ENCODE measurements at places on chromosomes 13 and 19.

- no peaks in the 10 kb centered on the region for H3K36me3 ChIP-seq
- DNase-seq: no peak
- H3K27ac ChIP-seq: no peak overlapping the region
- H3K27me3 ChIP-seq: no peaks in the 10 kb centered on the region
Observed at GRCh38 chr19:41969772-41970458, 10.8 kb upstream of the RABAC1 start.

- H3K4me1 ChIP-seq: no peaks in the 10 kb centered on the region
- H3K36me3 ChIP-seq: no peaks in the 10 kb centered on the region
- no peaks in the 10 kb centered on the region for H3K27me3 ChIP-seq
- no peak overlapping the region for H3K27ac ChIP-seq
- H3K4me3 ChIP-seq: no peak overlapping the region
- DNase-seq: no peak
Observed at GRCh38 chr13:25709088-25709487, 337.3 kb downstream of the ATP8A2 start.

DNA sequence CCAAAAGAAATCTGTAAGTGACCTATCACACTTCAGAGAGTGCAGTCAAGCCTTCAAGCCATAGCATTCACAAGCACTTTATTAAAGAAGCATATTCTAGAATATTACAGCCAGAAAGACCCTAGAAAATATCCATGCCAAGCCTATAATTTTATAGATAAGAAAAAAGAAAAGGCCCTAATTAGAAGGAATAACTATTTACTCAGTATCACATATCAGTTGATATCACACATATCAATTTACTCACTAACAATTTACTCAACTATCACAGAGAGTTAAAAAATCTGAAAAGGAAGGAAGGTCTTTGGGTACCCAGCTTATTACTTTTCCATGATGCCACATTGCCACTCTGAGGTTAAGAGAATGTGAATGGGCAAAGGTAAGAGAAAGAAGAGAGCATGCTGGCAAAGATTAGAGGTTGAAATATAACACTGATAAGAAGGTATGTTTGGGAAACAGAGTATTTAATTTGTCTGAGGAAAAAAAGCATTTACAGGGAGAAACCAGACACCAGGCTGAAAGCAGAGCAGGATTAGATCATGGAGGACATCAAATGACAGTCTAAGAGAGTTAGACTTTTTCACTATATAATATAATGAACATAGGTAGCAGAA, 186.2 kb downstream of the VWA8 start:
- H3K4me3 ChIP-seq: no peak overlapping the region
- no peak overlapping the region for H3K27ac ChIP-seq
- H3K27me3 ChIP-seq: no peaks in the 10 kb centered on the region

DNA sequence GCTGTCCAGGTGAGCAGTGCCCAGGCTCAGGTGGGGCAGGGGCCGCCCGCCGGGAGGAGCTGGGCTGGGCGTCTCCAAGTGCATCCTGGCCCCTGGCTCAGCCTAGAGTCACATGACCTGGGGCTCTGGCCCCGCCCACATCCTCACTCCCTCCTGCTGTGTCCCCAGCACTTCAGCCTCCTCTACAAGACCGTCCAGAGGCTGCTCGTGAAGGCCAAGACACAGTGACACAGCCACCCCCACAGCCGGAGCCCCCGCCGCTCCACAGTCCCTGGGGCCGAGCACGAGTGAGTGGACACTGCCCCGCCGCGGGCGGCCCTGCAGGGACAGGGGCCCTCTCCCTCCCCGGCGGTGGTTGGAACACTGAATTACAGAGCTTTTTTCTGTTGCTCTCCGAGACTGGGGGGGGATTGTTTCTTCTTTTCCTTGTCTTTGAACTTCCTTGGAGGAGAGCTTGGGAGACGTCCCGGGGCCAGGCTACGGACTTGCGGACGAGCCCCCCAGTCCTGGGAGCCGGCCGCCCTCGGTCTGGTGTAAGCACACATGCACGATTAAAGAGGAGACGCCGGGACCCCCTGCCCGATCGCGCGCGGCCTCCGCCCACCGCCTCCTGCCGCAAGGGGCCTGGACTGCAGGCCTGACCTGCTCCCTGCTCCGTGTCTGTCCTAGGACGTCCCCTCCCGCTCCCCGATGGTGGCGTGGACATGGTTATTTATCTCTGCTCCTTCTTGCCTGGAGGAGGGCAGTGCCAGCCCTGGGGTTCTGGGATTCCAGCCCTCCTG, 16.8 kb upstream of the CELF5 start:
- peaks cover 64% of the 10 kb centered on the region for H3K36me3 ChIP-seq
- no peak overlapping the region for H3K27ac ChIP-seq
- no peak for DNase-seq
- no peaks in the 10 kb centered on the region for H3K4me1 ChIP-seq

GRCh38 chr13:52968074-52968700, 60.4 kb upstream of the OLFM4 start:
- peak; percentile 57 for DNase-seq
- no peaks in the 10 kb centered on the region for H3K36me3 ChIP-seq
- H3K27me3 ChIP-seq: no peaks in the 10 kb centered on the region
- H3K4me3 ChIP-seq: no peak overlapping the region
- H3K4me1 ChIP-seq: no peaks in the 10 kb centered on the region

DNA sequence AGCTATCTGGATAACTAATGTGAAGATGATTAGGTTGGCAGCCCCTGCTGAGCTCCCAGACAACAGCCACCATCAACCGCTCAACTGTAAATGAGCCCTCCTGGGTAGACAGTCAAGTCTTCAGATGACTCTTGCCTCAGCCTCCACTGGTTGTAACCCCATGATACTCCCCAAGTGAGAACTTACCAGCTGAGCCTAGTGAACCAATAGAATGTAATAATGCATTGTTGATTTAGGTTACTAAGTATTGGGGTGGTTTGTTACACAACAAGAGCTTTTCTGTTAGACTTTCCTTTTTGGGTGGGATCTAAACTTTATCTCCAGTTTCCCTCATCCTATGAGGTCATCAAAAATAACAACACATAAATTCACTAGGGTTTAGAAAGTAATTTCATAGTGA, 69.4 kb downstream of the CYSLTR2 start:
- no peaks in the 10 kb centered on the region for H3K27me3 ChIP-seq
- H3K4me3 ChIP-seq: no peak overlapping the region
- DNase-seq: no peak
- H3K36me3 ChIP-seq: no peaks in the 10 kb centered on the region

DNA sequence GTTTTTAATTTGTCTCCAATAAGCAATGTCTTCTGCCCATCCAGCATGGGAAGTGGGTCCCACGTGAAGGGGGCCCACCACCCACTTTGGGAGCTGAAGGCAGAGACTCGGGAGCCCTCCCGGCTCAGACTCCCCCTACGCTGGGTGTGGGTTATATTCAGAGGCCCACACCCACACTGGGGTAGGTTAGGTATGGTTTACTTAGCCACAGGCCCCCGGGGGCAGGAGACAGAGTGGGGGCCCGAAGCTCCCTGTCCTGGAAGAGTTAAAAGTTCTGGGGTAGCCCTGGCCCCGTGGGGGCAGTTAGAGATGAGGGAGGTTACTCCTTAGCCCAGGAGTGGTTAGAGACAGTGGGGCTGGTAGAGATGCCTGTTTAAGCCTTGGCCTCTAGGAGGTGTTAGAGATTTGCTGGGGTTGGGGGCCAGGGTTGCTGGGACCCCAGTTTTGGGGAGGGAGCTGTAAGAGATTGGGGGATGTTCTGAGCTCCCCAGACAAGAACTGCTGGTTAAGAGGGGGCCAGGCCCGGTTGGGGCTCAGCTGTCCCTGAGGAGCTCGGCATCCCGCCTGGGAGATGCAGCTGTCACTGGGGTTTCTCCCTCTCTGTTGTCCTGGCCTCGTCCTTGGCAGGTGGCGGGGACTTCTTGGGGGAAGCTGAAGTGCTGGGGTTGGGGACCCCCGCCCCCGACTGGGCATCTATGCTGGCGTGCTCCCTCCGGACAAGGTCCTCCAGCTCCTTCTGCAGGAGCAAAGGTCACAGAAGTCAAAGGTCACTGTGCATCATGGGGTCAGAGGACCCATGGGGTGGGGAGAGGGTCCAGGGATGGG, 712 bp upstream of the RINL start:
- H3K27me3 ChIP-seq: no peaks in the 10 kb centered on the region
- DNase-seq: no peak
- peaks cover 18% of the 10 kb centered on the region for H3K4me1 ChIP-seq
- H3K36me3 ChIP-seq: peaks cover 25% of the 10 kb centered on the region

DNA sequence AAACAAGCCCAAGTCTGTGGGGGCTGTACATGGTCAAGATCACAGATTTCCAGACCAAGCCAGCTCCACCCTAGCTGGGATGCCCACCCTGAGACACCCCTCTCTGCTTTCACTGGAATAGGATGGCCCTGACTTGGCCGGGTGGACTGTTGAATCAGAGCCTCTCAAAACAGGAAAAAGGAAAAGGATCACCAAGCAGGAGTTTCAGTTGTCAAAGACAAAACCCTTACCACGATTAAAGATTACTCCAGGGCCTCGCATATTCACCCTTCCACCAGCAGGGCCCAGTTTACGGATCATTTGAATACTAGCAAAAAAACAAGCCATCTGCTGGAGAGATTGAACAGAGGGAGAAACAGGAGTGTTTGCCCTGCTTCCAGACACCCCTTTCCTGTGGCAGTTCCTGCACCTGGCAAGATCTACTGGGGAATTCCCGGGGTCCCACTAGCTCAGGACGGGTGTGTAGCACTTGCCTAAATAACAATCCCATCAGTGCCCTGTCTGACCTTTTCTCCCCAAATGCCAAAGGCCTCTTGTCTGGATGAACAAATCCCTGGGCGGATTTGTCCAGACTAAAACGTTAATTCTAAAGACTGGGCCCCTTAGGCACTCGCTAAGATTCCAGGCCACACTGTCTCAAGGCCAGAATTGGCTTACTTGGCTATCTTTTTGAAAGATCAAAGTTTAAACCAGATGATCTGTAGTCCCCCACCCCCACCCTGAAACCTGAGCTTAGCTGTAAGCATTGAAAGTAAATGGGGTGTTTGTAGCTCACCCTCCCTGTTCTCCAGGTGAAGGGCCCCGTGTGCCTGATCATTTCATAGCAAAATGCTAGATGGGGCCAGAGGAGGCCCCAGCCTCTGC, 38.4 kb downstream of the ACTN4 start:
- DNase-seq: peak; percentile 50
- peaks cover 100% of the 10 kb centered on the region for H3K4me1 ChIP-seq
- no peaks in the 10 kb centered on the region for H3K36me3 ChIP-seq

Measured in CD14-positive monocyte (primary cell).